ENCODE measurements at places on chromosomes 4 and X.

- peak; percentile 37 for DNase-seq
Measured at GRCh38 chr4:151865312-151865711, 104.5 kb upstream of the GATB start.

GRCh38 chrX:155966876-155967275 lies 30.6 kb upstream of the IL9R start:
- DNase-seq = no peak

DNA sequence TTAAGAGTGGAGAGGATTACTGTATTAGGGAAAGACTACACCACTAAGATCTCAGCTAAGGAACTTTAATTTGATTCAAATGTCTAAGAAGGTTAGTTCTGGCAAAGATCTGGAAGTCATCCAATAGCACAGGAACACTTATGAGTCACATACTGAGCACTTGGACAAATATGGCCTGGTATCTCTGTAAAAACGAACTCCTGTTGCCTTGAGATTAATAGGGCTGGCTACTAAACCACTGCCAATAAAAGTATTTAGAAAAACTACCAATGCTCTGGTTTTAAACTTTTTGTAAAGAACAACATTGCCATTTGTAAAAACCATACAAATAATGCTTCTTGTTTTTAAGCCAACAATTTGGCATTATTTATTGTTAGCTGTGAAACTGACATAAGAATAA lies 70.5 kb downstream of the SEC24D start:
- DNase-seq = no peak

DNA sequence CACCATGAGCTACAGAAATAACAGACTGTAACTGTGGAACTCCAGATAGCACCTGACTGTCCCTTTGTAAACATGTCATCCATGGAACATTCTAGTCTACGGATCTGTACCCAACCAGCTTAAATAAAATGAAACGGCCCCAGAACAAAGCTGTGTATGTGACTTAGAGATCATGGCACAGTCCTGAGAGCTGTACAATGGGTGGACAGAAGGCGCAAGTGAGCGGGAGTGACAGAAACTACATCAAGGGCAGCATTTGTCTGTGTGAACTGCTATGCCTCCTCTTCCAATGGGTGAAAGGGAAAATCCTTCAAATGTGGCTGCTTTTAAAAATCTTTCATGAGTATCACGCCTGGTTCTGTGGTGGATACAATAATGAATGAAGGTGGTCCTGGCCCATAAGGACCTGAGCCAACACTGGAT lies 72.5 kb downstream of the FAT1 start:
- DNase-seq = no peak

- DNase-seq = no peak
Measured at GRCh38 chrX:121256647-121257046, 209.2 kb downstream of the GLUD2 start.

- peak; percentile 78 for DNase-seq
Measured at GRCh38 chrX:49073601-49074575, at the start of gene PRAF2. Gene PRAF2, minus strand, starts transcription at chrX:49074002. Its CDS starts 15 bp downstream, at chrX:49073987.

DNA sequence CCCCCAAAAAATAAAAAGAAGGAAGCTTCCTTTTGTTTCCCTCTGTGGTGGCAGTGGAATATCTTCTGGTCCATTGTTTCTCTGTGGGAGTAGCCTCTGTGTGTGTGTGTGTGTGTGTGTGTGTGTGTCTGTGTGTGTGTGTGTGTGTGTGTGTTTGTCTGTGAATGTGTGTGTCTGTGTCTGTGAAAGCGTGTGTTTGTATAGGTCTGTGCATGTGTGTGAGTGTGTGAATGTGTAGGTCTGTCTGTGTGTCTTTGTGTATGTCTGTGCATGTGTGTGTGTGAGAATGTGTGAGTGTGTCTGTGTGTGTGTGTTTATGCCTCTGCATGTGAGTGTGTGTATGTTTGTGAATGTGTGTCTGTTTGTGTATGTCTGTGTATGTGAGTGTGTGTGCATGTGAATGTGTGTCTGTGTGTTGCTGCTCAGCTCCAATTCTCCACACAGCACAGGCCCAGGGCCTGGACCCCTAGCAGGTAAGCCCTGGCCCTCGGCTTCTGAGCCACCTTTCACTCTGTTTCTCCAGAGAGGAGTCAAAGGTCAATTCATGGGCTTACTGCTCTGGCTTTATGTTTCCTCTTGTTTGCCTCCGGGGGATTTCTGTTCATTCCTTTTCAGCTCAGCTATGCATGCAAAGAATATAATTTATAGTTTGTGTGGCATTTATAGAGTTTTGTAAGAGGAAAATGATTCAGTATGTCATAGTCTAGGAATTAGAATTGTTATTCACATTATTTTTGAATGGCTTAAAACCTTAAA lies 89.8 kb downstream of the UCHL1 start:
- no peak for DNase-seq

DNA sequence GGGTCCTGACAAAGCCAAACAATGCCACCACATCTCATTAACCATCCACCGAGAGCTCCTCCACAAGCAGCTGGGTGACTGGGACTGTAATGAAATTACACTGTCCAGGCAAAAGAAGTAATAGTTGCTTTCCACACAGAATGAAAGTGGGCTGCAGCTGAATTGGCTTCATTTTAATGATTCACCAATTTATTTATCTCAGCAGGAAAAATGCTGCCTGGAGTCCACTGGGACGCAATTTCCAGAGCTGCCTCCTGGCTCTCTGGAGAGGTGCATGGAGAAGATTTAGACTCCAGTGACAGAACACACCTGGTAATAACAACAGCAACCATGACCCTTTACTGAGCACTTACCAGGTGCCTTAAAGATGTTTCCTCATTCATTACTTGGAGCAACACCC lies 226.7 kb downstream of the LDB2 start:
- no peak for DNase-seq

- DNase-seq = no peak
Measured at GRCh38 chr4:42871671-42872290, 20.7 kb upstream of the GRXCR1 start.

DNA sequence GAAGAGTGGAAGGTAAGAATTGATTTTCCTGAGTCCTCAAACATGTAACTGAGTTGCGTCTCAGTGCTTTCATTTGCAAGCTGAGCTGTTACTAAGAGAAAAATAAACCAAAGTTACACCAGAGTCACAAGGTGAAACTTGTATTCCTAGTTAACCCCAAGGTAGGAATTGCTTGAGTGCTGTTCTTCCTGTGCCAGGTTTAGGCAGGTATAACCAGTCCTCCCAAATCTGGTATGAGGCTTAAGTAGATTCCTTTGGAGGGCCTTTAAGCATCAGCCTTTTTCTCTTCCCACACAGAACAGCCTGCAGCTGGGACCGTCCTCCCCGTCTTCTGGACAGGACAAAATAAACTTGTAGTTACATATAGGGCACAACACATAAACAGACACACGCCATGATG lies 2.3 kb upstream of the BTC start:
- DNase-seq = no peak

- DNase-seq = no peak
Measured at GRCh38 chr4:124873361-124874171, 161.0 kb upstream of the ANKRD50 start.

- no peak for DNase-seq
Measured at GRCh38 chr4:168152837-168153500, 60.6 kb downstream of the ANXA10 start.

GRCh38 chr4:2732526-2732925 lies 23.6 kb downstream of the TNIP2 start:
- no peak for DNase-seq

DNA sequence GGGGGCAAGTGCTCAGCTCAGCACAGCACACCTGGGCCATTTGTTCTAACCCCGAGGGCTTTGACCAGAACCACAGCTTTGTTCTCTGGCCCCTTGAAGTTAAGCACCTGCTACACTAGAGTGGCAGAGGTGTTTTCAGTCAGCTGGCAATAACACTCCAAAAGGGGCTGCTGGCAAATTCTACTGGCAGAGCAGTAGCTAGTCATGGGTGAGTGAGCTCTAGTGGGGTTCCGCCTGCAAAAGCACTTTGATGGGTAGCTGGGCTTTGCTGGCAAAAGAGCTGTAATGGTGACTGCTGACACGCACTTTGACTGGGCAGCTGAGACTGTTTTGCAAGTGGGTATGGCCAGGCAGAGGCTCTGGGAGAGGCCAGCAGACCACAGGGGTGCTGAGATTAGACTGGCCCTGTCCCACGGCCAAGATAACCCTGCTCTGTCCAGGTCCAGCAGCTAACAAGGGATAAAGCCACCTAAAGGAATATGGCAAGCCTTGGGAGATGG lies 65.2 kb upstream of the TENT5D start:
- DNase-seq = no peak

GRCh38 chrX:71577682-71578081 lies 555 bp upstream of the GCNA start:
- DNase-seq = no peak

- no peak for DNase-seq
Measured at GRCh38 chrX:123756320-123756719, 23.5 kb upstream of the THOC2 start.

DNA sequence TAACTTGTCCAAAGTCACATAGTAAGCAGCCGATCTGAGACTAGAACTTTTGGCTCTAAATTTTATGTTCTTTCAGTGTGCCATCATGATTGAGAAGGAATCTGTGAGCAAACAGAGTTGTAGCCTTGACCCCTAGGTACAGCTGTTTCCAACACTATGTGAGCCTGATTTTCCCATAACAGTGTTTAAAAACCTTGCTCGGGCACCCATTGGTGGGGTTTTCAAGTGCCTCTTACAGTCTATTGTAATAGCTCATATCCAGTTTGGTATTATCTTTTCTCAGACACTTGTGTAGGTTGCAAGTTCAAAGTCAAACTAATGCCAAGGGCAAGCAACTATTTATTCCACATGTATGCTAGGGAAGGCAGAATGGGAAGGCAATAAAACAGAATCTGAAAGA lies 467.9 kb downstream of the INPP4B start:
- no peak for DNase-seq

- no peak for DNase-seq
Measured at GRCh38 chr4:121679267-121679666, 17.5 kb downstream of the ANXA5 start.

- no peak for DNase-seq
Measured at GRCh38 chrX:46647251-46647650, 73.7 kb downstream of the CHST7 start.

GRCh38 chr4:124710015-124710741 lies 2.4 kb downstream of the ANKRD50 start:
- no peak for DNase-seq

DNA sequence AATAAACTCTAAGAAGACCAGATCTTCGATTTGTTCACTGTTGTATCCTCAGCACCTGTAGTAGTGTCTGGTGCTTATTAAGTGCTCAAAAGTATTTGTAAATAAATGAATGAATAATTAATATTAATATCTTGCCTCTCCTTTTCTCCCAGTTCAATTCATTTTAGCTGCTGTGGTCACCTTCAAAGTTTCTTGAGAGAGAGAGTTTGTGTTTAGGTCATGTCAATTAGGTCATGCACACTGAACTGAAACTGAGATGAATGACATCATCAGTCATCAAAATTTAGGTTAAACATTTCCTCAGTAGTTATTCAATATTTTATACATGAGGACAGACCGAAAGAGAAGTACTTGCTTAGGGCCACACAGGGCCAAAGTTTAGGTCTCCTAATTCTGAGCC lies 73.5 kb downstream of the ANXA3 start:
- DNase-seq = no peak

GRCh38 chr4:7820031-7820818 lies 119.4 kb downstream of the AFAP1 start:
- no peak for DNase-seq

DNA sequence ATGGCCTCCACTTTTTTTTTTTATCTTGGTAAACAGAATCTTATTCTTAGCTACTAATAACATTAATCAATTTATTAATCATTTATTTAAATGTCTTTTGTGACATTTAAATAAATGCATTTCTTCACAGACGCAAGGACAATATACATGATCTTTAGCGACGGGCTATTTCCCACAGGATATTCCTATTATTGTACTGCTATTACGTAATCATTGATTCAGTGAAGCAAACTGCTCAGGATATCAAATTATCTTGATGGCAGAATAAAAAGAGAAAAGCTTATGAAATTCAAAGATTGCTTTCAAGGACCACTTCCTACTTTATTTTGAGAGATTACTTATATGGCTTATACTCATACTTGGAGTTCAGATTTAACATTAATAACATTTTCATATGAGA lies 114.1 kb downstream of the FAM9B start:
- DNase-seq = no peak

DNA sequence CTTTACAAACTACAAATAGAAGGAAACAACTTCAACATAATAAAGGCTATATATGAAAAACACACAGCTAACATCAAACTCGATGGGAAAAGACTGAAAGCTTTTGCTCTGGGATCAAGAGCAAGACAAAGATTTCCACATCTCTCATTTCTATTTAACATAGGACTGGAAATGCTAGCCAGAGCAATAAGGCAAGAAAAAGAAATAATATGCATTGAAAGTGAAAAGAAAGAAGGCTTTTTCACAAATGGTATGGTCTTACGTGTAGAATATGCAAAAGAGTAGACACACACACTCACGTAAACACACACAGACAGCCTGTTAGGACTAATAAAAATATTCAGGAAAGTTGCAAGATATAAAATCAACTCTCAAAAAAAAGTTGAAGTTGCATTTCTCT lies 660.5 kb upstream of the PCDH10 start:
- DNase-seq = no peak

- DNase-seq = no peak
Measured at GRCh38 chrX:129769467-129770154, 10.1 kb upstream of the SASH3 start.

- no peak for DNase-seq
Measured at GRCh38 chr4:152310257-152310656, 225.6 kb downstream of the FBXW7 start.

DNA sequence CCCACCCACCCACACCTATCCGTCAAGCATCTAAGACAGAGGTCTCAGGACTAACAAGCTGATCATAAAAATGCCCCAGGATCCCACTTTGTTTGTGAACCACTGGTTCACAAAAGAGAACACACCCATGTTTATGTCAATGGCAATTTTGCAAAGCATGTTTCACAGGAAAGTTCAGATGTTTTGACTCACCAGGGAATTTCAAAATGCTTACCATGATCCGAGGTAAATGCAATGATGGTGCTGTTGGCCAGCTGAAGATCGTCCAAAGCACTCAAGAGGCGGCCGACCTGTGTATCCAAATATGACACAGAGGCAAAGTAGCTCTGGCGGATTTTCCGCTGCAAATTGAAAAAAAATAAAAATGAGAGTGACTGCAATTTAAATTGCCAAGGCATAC lies 15.0 kb downstream of the IDS start:
- no peak for DNase-seq

GRCh38 chr4:82688091-82688795 lies 110.4 kb downstream of the SCD5 start:
- DNase-seq = no peak

GRCh38 chr4:104408878-104409277 lies 85.8 kb downstream of the CXXC4 start:
- DNase-seq = no peak

DNA sequence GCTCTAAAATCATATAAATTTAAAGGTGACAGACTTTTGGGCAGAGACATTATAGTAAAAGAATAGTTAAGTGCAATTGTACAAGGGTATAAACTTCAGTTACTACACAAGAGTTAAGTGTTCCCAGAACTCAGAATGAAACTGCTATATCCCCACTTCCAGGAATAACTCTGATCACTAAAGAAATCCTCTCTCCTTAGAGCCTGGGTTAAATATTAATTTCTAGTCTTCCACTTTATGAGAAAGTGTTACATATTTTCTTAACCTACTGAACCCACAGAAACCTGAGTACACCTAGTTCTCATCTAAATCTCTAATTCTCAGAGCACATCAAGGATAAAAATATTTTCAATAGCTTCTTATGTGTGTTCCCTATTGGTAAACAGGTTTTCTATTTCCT lies 99.1 kb upstream of the USP38 start:
- DNase-seq = no peak

- DNase-seq = no peak
Measured at GRCh38 chr4:158422546-158422945, 99.1 kb upstream of the RXFP1 start.

All from NCI-H2171 (cell line).